ENCODE measurements at places on chromosomes 3 and 15. TPM values are rescaled to one million over a fixed set of nuclear protein-coding genes. Genes with fewer than 3 reads are reported as not detected.

PARP15 gene
- 0.82 TPM for total RNA-seq

CNTN3 gene
- total RNA-seq = 22.3 TPM

SEMA5B gene
- 33.2 TPM for total RNA-seq

KY gene
- 13.8 TPM for total RNA-seq

DET1 gene
- 31.2 TPM for total RNA-seq

KLHL6 gene
- 2.5 TPM for total RNA-seq

GOLGA6A gene
- 0.49 TPM for total RNA-seq

GATM gene
- total RNA-seq = 49.4 TPM

ECE2 gene
- total RNA-seq = 2.0 TPM

SNAPC5 gene
- 28.8 TPM for total RNA-seq

DUSP7 gene
- total RNA-seq = 8.1 TPM

RTP3 gene
- total RNA-seq = not detected

SEMA6D gene
- total RNA-seq = 69.2 TPM

LNP1 gene
- total RNA-seq = 13.2 TPM
